Fibroblast of mammary gland (primary cell): ENCODE measurements at places on chromosomes 13 and 19.

DNA sequence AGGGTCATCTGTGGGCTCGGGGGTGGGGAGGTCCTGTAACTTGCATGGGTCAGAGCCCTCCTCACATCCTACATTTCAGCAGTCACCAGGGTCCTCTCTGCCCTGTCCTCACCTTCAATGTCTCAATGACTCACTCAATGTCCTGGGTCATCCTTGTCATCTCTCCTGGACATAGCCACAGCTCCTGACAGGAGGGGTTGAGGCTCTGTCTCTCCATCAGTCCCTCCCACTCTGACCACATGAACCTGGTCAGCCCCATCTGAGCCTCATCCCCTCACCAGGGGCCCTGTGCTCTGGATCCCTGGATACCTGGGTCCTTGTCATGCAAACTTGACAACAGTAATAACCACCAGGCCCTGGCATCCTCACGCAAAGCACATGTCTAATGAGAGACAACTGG lies 13.4 kb downstream of the CEACAM21 start:
- DNase-seq, result no peak

- no peak for DNase-seq
These were observed 61.9 kb downstream of the DOCK9 start for GRCh38 chr13:98915981-98916380.

DNA sequence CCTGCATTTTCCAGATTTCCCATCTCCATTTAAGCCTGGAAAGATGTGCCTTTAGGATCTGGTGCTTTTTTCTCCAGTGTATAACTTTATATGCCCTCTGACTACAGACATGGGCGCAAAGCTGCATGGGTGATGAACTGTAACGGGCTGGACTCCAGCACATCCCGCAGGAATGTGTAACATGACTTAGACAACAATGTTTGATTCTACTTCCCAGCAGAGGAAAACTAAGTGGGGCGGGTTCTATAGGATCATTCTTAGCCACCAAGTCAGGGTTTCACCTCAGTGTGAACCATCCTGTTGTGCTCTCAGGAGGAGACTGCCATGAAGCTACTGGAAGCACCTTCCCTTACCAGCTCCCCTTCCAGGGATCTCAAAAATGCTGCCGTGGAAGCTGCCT lies 93.2 kb upstream of the SERP2 start:
- DNase-seq, result peak; percentile 48

DNA sequence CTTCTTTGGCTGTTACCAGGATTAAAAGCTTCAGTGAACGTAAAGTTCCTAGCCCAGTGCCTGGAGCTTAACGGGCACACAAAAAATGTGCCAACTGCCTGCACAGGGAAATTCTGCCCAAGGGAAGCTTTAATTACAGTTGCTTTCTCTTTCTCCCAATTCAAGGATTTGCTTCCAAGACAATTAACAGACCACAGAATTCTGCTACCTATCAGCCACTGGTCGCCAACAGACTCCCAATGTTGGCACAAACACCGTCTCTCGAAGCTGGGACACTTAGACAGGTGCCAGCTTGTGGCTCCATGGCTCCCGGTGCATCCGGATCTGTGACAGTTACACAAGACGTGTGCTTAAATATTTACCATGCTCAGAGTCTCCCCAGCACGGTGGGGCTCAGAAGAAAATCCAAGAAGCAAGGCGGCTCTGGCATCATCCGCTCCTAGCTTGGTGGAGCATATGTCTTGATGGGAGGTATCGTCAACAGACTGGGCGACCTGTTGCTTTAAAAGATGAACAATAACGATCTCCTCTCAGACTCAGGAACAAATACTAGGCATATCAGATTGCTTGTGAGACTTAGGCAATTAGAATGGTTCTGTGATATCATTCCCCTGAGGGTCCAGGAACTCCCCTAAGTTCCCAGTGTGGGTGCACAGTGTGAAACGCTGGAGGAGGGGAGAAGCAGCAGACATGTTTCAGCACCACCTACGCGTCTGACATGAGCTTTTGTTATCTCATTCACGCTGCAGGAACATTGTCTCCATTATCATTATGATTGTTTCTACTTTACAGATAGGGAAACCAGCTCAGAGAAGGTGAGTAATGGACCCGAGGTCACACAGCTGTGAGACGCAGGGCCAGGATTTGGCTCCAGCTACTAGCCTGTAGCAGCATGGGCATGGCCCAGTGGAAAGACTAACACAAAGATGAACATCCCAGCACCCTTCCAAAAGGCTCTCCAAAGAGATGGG lies 61.6 kb downstream of the ALOX5AP start:
- no peak for DNase-seq

DNA sequence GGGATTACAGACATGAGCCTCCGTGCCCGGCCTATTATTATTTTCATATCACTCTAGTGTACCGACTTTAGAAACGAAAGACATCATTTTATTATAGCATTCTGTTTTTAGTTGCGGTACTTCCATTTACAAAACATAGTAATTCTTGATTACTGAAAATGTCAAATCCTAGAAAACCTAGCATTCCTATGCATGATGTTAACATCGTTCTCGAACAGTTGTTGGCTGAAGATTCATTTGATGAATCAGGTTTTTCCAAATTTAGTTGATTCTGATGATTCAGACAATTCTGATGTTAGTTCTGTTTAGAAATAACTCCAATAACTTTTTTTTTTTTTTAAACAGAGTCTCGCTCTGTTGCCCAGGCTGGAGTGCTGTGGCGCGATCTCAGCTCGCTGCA lies 11.5 kb upstream of the MTRF1 start:
- peak; percentile 65 for DNase-seq

DNA sequence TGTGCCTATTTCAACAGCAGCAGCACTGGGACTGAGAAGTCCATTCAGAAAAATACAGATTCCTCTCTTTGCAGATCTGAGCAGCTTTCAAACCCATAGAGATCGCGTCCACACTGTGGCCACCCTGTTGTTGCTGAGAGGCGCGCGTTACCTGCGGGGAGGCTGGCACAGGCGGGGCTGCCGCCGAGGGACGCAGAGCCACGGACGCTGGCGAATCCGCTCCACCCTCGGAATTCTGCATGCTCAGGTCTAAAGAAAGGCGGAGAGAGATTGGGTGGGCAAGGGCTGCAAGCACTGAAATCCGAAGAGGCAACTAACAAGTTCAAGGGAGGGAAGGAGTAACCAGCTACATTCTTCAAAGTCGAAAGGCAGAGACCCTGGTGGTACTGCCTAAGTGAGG lies 63.0 kb downstream of the RFX2 start:
- DNase-seq, result no peak

DNA sequence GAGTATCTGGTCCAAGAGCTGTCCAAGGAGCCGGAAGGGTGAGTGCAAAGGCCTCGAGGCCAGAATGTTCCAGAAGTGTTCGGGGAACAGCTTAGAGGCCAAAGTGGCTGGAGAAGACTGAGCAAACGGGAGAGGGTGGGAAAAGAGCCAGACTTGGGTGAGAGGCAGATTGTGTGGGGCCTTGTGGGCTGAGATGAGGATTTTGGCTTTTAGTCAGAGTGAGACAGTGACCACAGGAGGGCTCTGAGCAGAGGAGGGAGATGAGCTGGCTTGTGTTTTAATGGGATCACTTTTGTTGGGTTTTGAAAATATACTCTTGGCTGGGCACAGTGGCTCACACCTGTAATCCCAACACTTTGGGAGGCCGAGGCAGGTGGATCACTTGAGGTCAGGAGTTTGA lies 5.6 kb downstream of the NANOS2 start:
- DNase-seq, result peak; percentile 70

GRCh38 chr13:111912991-111913760 lies 153.8 kb upstream of the SOX1 start:
- DNase-seq, result no peak

- DNase-seq, result no peak
These were observed 1.3 kb downstream of the SBK3 start for GRCh38 chr19:55544014-55544413.

DNA sequence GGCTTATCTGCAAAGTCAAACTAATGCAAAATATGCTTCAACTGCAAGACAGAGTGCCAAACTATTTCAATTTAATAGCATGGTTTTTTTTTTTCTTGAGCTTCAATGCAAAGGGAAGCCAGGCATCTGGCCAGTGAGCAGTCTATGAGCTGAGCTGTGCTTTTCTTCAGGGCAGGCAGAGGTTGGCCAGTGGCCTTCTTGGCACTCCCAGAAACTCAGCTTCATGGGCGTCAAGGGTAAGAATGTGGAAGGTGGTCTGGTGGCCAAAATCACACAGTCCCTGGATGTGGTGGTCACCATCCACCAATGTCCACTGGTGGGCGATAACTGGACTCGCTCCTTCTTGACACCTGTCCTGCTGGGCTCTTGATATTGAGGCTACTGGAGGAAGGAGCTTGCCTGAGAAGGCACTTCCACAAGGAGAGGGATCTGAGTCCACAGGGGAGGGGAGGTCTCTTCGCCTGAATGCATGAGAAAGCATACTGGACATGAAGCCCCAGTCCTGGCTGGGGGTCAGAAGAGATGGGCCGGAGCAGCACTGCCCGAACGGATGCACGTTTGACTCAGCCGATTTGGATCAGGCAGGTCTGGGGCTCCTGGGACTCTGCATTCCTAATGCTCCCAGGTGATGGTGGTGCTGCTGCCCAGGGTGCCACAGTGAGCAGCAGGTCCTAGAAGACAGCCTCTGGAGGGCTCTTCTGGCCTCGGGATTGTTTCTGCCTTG lies 17.1 kb downstream of the COL4A2 start:
- DNase-seq, result no peak

GRCh38 chr13:53100394-53101063 lies 71.9 kb downstream of the OLFM4 start:
- DNase-seq, result no peak

GRCh38 chr13:29165840-29166239 lies 345.7 kb downstream of the MTUS2 start:
- peak; percentile 1 for DNase-seq

DNA sequence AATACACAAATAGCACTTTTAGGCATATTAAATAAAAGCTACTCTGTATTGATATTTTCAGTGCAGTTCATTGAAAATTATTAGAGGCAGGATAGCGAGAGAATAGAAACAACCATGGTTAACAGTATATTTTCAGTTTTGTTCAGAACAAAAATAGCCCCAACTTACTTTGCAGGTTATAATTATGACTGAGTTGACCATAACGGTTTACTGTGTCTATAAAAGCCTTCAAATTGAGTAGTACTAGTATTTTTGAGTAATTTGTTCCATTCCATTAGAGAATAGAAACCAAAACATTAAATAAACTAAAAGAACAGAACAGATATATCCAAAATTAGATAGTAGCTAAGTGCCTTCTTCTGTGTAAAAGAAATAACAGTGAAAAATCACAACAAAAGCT lies 1108.4 kb upstream of the PCDH20 start:
- DNase-seq, result no peak

- no peak for DNase-seq
These were observed 25.0 kb upstream of the C1QTNF9B start for GRCh38 chr13:23922005-23922932.

DNA sequence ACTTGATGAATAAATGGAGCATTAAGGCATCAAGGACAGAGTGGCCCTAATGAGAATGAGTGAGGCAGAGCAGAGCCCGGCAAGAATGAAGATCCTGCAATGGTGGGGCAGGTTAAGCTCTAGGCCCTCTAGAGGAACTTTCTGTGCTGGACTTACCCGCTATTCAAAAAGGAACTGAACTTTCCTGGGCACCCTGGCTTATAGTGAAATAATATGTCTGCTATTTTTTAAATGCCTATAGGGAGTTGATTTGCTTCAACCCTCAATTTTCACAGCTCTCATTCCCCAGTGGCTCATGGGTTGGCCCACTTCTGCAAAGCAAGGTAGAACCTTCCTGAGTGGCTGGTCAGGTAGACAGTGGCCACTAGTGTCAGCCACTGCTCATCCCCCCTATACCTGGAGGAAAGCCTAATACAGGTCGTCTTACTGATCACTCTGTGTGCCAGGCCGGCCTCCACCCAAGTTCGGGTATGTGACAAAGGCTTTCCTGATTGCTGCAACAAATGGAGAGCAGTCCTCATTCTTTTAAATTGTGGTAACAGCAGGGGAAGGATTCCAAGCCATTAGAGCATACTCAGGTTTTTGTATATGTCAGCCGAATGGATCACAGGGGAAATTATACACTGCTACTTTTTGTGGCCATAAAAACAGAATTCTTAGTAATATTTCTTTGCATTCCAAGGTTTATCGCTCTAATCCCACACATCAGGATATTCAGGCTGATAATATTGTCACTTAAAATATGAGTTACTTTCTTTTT lies 103.0 kb downstream of the KL start:
- no peak for DNase-seq

DNA sequence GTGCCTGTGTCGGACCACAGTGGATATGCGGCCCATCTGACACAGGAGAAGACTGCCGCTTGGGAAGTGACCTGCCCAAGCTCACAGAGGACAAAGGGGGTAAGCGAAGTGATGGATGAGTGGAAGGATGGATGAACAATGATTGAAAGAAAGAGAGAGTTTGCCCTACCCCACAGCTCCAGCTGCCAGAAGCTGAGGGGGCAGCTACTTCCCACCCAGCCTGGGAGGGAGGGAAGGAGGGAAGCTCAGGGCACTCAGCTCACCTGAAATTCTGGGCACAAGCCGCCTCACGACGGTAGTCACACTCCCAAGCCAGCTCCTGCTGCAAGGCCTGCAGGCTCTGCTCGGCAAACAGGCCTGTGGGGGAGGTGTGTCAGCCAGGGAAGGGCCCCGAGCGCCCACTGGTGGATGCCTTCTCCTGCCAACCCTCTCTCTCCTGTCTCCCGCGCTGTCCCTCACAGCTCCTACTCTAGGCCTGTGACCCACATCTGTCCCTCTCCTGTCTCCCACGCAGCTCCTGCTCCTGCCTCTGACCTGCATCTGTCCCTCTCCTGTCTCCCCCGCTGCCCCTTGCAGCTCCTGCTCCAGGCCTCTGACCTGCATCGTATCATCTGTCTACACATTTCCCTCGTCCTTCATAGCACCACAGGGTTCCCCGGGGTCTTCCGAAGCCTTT lies 12.0 kb upstream of the NUMBL start:
- no peak for DNase-seq

DNA sequence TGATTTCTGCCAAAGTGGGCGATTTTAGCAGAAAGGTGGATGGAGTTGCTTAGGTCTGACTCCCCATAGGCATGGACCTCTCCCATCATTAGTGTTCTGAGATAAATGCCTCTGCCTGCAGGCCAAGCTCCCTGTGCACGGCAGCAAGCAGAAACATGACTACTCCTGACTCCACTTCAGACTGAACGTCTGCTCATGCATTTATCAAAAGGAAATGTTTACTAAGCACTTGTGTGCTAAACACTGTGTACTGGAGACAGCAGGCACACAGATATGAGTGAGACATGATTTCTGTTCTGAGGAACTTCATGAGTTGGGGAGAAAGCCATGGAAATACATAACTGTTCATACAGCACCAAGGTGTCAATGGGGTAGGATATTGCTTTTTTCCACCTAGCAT lies 149.6 kb downstream of the MIPEP start:
- no peak for DNase-seq

- no peak for DNase-seq
These were observed 19.8 kb upstream of the RASA3 start for GRCh38 chr13:114152285-114152645.

GRCh38 chr13:102710261-102710679 lies 15.4 kb upstream of the METTL21C start:
- DNase-seq, result peak; percentile 70

- no peak for DNase-seq
These were observed 670 bp downstream of the MAP2K7 start for GRCh38 chr19:7904074-7905020.
